ENCODE measurements at places on chromosomes 7 and 10. TPM values are rescaled to one million over a fixed set of nuclear protein-coding genes. Genes with fewer than 3 reads are reported as not detected.

GRCh38 chr10:125868372-125868975 is 12.6 kb downstream of the DHX32 start:
- DNase-seq = no peak

GRCh38 chr10:112813866-112814591 is 136.0 kb upstream of the TCF7L2 start:
- no peak for DNase-seq

DNA sequence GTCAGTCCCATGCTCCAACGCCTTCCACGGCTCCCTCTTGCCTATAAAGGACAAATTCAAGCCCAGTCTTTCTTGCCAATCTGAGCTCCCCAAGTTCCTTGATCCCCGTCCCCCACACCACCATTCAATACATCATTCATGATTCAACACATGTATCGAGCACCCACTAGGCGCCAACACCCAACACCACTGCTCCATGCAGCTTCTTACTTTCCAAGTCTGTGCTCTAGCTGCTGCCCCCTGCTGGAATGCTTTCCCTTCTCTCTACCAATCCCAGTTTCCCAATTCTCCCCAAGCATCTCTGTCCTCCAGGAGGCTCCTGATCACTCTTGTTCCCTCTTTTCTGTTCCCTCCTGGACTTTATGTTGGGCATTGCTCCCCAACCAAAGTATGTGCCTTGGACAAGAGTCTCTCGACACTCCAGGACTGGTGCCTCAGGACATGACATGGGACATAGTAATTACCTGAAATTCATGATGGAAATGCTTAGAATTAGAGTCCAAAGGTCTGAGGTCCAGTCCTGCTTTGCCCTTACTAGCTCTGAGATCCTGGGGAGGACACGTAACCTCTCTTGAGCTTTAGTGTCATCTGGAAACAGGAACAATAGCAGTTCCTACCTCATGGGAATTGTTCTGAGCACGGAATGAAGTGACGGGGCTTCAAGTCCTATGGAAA is 172.7 kb downstream of the NEURL1 start:
- no peak for DNase-seq

DNA sequence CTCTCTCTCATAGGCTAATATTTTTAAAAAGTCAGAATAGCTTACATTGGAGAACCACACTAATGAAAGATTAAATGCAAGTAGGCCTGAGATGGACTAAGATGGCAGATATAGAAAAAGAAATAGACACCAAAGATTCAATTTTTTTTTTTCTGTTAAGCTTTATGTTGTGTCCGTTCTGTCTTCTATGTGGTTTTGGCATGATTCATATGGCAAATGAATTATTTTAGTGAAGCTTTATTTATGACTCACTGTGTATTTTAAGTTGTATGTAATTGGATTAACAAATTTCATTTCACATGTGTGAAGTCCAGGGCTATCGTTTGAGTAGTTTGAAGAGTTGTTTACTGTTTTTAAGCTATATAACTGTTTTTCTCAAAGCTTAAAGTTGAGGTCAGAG is 214.8 kb downstream of the CAMK1D start:
- no peak for DNase-seq

- no peak for DNase-seq
Observed at GRCh38 chr7:20307901-20308300, 22.8 kb upstream of the ITGB8 start.

GRCh38 chr7:6012355-6013104 is 3.5 kb downstream of the AIMP2 start:
- DNase-seq = no peak

GRCh38 chr10:99875473-99875872 is 93.0 kb downstream of the ABCC2 start:
- no peak for DNase-seq

GRCh38 chr7:130481898-130482297 is 10.0 kb upstream of the MEST start:
- DNase-seq = no peak

GRCh38 chr7:90309872-90310271 is 11.2 kb downstream of the FAM237B start:
- DNase-seq = no peak

GRCh38 chr10:71471957-71472365 is 75.2 kb downstream of the CDH23 start:
- DNase-seq = no peak

DNA sequence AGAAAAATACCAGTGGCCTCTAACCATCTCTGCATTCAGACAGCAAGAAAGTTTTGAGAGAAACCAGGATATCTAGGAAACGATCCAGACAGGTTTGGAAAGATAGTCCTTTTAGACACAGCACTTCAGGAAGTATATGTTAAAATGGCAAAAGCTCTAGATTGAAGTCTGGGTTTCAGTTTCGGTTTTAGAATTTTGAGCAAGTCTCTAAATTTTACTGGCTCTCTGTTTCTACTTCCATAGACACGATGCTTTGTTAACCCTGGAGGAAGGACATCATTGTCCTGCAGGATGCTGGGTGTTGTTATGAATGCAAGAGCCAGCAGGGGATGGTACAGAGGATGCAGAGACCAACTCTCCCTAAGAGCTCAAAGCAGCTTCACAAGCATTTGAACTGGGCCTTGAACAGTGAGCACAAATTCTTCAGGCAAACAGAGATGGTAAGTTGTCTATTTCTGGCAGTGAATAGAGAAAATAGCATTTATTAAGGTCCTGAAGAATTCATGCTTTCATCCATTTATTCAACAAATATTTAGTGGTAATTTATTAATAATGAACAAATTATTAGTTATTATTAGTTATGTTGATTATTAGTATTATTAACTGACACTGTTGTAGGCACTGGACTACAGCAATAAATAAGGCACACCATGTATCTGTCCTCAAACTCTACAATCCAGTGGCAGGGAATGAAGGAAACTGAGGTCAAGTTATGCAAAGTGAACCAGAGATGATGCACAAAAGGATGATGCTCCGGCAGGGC is 152.7 kb upstream of the NRP1 start:
- DNase-seq = no peak

DNA sequence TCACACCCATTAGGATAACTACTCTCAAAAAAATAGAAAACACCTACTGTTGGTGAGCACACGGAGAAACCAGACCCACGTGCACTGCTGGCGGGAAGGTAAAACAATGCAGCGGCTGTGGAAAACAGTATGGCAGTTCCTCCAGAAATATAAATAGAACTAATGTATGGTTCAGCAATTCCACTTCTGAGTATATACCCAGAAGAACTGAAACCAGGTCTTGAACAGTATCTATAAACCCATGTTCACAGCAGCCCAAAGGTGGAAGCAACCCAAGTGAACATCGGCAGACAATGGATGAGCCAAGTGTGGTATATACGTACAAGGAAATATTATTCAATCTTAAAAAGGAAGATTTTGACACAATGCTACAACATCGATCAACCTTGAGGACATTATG is 164.7 kb downstream of the ZMYND11 start:
- DNase-seq = no peak

GRCh38 chr7:15801041-15801440 is 114.6 kb upstream of the MEOX2 start:
- no peak for DNase-seq

- no peak for DNase-seq
Observed at GRCh38 chr10:125011926-125012705, 70.2 kb downstream of the ZRANB1 start.

DNA sequence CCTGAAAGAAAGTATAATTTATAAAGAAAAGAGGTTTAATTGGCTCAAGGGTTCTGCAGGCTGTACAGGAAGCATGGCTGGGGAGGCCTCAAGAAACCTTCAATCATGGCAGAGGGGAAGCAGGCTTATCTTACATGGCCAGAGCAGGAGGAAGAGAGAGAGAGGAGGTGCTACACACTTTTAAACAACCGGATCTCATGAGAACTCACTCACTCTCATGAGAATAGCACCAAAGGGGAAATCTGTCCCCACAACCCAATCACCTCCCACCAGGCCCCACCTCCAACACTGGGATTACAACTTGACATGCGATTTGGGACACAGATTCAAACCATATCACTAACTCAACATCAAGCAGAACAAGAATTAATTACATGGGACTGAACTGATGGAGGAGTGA is 6.9 kb upstream of the ZNF485 start:
- DNase-seq = no peak

DNA sequence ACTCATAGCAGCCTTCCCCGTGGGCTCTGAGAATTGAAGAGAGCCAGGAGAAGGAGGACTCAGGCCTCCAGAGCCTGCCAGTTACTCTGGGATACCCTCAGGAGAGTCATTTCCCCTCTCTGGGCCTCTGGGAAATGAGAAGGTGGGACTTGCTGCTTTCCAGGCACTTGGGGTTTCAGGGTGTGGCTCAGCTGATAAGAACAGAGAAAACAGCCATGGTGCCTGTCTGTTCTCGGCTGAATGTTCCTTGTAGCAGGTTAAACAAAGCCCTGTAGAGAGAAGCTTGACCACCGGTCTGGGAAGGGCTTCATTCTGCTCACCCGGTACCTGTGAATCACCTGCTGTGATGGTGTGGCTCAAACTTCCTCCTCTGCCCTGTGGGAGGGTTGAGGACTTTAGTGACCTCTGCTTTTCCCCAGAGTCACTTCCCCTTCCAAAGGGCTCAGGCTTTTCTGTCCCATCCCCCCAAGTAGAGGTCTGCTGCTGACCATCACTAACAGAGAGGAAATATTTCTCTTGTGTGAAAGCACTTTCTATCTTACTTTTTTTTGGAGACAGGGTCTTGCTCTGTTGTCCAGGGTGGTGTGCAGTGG is 212.4 kb upstream of the GALNT17 start:
- no peak for DNase-seq

- no peak for DNase-seq
Observed at GRCh38 chr7:10156972-10157371, 816.7 kb upstream of the PHF14 start.

DNA sequence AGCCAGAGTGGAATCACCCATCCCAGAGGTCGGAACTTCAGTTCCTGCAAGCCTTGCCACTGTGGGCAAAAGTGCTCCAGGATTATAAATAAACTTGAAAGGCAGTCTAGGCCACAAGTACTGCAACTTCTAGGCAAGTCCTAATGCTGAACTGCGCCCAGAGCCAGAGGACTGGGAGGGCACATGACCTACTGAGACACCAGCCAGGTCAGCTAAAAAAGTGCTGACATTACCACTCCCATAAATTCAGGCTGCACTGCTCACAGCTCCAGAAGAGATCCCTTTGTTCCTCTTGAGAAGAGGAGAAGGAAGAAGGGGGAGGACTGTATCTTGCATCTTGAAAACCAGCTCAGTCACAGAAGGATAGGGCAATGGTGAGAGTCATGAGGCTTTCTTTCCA is 1084.1 kb upstream of the PHF14 start:
- no peak for DNase-seq

DNA sequence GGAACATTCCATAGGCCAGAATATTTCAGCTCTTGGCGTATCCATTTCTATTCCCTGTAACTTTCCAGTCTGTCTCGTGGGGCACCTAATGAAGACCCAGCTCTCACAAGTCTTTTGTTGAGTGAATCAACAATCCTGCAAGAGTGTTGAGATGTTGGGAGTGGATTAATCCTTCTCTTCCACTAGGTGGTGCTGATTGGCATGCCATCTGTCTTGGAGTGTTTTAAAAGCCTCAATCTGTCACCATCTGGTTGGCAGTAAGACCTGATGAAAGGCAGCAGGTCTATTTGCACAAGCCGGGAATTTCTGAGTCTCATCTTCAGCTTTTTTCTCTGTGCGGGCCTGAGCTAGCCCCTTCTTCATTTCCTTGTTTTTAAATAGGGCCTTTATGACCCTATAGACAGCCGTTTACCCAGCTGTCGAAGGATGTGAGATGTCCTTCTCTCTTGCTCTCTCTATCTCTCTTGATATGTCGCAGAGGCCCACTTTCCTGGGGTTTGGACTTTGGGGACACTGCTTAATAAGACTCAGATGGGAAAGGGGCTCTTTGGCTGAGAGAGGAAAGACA is 180.5 kb downstream of the ZNF365 start:
- no peak for DNase-seq

GRCh38 chr10:67698164-67698563 is 2.2 kb upstream of the CTNNA3 start:
- no peak for DNase-seq

DNA sequence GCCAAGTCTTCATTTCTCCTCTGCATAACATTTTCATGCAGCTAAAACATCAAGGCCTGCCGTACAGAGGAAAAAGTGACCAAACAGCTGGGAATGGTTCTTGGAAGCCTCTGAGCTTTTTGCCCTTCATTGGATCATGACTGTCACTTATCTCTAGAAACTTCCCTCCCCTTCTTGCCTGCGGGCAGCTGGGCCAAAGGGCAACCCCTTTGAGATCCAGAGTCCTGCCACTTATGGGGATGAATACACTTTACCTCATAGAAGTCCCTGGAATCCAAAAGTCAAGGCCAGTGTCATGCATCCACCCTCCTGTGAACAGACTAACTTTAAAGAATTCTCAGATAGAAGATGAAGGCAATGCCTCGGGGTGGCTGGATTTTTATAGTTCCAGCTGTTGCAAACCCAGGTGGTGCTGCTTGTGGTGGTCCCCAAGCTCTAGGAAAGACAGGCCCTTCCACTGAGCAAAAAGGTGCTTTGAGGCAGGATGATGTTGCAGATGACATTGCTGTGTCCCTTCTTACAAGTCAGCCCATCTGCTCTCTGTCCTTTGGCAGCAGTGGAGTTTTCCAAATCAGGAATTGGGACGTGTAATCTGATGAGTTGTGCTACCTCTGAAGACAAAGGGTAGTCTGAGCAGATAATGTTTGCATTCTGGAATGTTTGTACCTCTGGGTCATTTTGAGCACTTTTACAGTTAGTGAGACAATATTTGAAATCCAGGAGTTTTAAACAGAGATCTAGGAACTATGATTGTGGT is 64.2 kb downstream of the LRMDA start:
- DNase-seq = no peak

DNA sequence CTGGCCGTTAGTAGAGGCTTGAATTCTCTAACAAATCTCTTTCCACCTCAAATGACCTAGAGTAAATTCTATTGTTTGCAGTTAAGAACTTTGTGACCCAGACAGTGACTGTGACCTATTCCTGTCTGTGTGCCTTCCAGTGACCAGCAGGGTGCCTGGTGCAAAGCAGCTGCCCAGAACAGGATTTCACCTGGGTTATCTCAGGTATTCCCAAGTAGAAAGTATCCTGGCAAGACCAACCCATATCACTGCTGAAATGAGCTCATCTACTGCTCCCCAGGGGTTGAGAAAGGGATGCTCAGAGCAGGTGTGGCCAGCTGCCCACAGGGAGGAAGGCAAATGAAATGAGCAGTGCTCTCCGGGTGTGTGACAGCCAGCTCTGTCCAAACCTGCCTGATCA is 2.1 kb upstream of the MSMB start:
- DNase-seq = no peak

GRCh38 chr7:28112012-28112411 is 68.6 kb downstream of the JAZF1 start:
- DNase-seq = no peak

RBP4 gene
- 127 TPM for total RNA-seq

CFAP69 gene
- 51.1 TPM for total RNA-seq

NODAL gene
- not detected for total RNA-seq

DYDC2 gene
- total RNA-seq = not detected

SYNPO2L gene
- not detected for total RNA-seq

OR6B1 gene
- not detected for total RNA-seq

SAMD9 gene
- total RNA-seq = 7.2 TPM

SPACDR gene
- not detected for total RNA-seq

MARCHF5 gene
- total RNA-seq = 11.3 TPM

ENKUR gene
- total RNA-seq = not detected

CTAGE6 gene
- total RNA-seq = 2.0 TPM

TMEM270 gene
- not detected for total RNA-seq

POM121 gene
- 14.2 TPM for total RNA-seq

LRRC18 gene
- total RNA-seq = not detected

OR2A1 gene
- 0.60 TPM for total RNA-seq

COL13A1 gene
- 0.30 TPM for total RNA-seq
